Left lung (tissue), 14 donors: ENCODE measurements at places on chromosomes 12 and 14. TPM values are rescaled to one million over a fixed set of nuclear protein-coding genes. Genes with fewer than 3 reads are reported as not detected.
A peak's percentile ranks its signal among the peaks of the same experiment; 100 is the strongest.

GRCh38 chr14:81432219-81432661 lies 32.1 kb upstream of the STON2 start:
- no peak for DNase-seq

- DNase-seq = no peak
These were observed 189.5 kb downstream of the TTC8 start for GRCh38 chr14:89013698-89014568.

DNA sequence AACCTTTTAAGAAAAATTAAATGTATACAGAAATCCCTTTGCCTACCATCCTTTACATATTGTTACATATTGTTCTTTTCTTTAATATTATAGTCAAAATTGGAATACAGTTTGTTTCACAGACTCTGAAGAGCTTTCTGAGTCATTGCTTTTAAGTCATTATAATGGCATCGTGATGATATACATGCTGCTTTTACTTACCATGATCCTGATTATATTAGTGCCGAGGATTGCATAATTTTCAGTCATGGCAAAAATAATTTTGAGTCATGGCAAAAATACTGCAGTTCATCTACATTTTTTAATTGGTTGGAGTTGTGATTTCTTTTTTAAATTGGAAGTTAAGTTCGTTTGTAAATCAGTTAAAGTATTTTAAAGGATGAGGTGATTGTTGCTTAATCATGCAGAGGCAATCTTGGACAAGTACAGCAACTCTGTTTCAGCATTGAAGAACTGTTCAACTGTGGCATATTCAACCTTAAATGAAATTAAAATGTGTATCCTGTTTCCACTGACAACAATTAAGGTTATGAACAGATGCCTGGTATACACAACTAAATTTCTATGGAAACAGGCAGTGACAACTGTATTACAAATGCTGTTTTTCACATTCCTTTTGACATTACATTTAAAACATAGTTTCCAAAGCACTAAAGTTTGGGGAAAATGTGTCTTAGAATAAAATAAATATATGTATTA lies 142.3 kb downstream of the PCNX1 start:
- DNase-seq = no peak

DNA sequence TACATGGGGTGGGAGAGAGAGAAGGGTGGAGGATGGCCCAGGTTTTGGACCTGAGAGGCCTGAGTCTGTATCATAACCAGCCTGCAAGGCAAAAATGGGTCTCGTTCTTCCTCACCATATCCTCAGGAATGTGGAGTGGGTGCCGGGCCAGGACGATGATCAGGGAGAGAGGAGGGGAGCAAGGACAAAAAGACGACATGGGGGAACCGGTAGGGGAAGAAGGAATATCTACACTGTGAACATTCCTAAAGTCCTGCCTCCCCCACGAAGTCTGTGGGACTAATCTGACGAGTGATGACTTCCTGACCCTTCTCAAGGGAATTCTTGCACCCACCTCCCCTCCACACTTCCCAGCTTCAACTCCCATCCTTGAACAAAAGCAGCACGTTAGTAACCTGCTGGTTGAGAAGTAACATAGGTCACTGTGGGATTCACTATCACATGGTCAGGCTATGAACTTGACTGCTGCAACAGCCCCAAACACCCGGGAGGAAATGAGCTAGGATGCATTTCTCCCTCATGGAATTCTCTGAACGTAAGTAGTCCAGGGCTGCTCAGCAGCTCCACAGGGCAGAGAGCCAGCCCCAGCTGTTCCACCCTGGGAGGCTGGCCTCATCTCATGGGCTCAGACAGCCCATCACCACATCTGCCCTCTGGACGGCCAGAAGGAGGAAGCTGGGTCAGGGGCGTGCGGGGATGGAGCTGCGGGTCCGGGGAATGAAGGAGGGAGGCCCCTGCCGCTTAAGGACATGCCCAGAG lies 36.8 kb upstream of the VWF start:
- DNase-seq = no peak

DNA sequence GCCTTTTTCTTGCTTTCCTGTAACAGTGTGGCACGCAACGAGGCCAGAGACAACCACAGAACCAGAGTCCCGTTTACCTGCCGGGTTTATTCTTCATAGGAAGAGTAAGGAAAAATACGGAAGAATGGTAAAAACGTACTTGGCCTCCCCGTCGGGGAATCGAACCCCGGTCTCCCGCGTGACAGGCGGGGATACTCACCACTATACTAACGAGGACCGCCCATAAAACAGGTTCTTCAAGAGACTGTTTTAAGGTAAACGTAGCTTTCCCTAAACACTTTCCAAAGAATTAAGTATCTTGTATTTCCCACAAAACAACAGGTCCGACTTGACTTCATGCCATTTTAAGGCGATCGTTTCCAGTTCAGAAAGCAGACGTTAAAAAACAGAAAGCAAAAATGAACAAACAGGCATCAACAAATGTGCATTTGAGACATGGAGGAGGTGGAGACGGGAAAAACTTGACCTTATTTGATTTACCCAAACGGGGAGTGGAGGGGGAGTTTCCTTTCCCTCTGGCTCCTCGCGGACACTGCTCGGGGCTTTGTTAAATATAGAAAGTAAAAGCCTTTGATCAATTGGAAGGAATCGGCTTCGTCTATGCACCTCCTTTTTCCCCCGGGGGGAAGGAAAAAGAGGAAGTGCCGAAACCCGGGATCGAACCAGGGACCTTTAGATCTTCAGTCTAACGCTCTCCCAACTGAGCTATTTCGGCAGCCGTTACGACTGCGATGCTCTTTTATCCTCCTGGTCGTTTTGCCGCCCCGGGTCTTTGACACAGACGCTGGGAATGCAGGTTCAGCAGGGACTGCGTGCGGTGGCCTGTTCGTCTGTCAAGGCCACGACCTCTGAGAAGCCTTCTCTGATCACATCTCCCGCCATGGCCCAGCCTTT lies 13.0 kb upstream of the UBC start:
- peak; percentile 87 for DNase-seq

GRCh38 chr12:128121424-128121823 lies 145.5 kb upstream of the TMEM132C start:
- DNase-seq = no peak

DNA sequence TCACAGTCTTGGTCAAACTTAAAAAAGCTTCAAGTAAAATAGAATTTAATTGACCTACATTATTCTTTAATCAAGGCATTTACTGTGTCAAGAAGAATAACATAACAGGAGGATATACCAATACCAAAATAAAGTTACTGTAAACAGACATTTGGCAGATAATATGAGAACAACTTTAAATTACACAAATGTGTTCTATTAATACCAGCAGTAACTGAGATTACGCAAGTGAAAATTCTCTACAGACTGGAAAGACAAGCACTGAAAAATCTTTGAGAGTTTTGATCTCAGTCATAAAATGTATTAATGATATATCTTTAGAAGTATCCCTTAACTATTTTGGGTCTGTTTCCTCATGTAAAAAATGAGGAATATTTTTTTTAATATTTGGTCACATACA lies 169.2 kb upstream of the SOX5 start:
- DNase-seq = peak; percentile 32

- no peak for DNase-seq
These were observed 293.2 kb upstream of the FAR2 start for GRCh38 chr12:28855761-28856310.

DNA sequence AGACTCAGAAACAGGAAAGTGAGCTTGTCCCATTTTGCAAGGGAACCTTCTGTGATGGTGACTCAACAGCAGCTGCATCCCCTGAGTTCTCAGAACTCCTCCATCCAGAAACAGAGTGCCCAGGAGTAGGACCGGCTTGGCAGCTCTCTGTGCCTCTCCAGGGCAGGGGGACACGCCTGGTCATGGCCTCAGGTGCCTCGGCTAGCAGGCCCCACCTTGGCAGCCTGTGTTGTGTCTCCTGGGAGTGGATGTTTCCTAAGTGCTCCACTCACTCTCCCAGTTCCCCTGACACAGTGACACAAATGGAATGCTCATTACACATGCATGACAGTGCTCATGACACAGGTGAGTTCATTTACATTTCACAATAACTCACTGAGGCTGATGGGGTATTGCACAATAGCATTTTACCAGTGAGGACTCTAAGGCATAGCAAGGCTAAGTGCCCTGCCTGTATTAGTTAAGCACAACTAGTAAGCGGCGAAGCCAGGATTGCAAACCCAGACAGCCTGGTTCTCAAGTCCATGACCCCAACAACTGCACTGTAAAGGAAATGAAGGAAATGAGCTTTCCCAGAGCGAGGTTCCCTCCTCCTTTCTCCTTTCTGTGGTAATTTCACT lies 47.4 kb downstream of the CALM1 start:
- peak; percentile 86 for DNase-seq

DNA sequence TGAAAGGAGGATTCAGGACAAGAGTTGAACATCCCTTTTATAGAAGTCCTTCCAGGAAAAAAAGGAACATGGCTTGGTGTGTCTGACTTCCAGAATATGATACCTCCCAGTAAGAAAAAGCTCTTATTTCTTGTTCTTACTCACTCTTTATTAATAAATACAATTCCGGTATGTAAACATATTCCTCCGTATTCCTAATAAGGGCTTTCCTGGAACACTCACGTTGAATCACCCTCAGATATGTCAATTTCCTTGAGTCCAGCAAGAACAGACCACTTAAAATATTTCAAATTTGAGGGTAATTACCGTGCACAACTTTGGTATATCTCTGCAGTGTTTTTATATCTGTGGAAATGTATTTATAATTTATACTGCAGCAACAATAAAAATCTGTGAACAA lies 385.6 kb downstream of the SYT1 start:
- DNase-seq = no peak

- no peak for DNase-seq
These were observed 212.1 kb upstream of the ABCD2 start for GRCh38 chr12:39831587-39832315.

DNA sequence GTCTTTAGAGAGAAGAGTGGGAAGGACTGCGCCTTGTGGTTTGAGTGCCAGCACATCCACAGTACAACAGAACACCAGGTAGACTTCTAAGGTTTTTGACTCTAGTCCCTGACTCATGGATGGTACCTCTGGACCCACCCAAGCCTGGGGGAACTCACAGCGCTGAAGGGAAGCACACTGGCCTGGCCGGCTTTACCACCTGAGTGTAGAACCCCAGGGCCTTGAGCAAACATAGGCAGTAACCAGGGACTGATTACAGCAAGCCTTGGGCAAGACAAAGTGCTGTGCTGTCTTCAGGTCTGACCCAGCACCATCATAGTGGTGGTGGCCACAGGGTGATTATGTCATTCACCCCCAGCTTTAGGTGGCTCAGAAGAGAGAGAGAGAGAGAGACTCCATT lies 17.2 kb downstream of the EML5 start:
- no peak for DNase-seq

DNA sequence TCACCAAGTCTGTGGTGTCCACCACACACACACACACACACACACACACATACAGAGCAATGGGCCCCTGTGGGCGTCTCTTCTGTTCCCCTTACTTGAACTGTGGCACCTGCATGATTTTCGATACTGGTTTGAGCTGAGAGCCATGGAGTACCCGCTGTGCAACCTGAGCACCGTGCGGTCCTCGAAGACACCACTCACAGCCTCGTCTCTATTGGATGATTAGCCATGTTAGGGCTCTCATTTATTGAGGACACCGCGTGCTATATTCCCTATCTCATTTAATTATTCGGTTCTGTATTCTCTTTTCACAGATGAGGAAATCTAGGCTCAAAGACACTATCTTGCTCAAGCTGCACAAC lies 623 bp upstream of the C14orf132 start:
- no peak for DNase-seq

- DNase-seq = peak; percentile 13
These were observed 13.3 kb downstream of the DICER1 start for GRCh38 chr14:95143808-95144620.

GRCh38 chr12:132633901-132634300 lies 15.3 kb downstream of the P2RX2 start:
- peak; percentile 25 for DNase-seq

- no peak for DNase-seq
These were observed 216.3 kb upstream of the ATXN7L3B start for GRCh38 chr12:74321381-74321780.

DNA sequence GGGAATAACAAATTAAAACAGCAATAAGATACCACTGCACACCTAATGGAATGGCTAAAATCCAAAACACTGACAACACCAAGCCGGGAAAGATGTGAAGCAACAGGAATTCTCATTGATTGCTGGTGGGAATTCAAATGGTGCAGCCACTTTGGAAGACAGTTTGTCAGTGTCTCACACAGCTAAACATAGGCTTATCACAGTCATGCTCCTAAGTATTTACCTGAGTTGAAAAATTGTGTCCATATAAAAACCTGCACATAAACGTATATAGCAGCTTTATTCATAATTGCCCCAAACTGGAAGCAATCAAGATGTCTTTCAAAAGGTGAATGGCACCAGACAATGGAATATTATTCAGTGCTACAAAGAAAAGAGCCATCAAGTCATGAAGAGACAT lies 21.6 kb downstream of the GNPTAB start:
- no peak for DNase-seq

DNA sequence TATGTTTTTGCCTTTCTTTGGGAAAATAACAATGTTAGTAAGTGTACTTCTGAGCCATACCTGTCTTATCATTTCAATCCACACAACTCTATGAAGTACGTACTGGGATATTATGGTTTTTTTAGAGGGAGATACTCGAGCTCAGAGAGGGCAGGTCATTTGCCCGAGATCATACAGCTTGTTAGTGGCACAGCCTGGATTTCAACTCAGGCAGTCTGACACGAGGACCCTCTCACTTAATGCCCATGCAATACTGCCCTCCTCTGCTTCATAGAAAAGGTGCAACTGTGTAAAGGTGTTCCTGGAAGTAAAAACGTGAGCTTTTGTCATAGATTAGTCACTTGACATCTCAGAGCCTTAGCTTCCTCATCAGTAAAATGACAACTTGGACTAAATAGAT lies 128.0 kb downstream of the NDUFA12 start:
- DNase-seq = peak; percentile 26

DNA sequence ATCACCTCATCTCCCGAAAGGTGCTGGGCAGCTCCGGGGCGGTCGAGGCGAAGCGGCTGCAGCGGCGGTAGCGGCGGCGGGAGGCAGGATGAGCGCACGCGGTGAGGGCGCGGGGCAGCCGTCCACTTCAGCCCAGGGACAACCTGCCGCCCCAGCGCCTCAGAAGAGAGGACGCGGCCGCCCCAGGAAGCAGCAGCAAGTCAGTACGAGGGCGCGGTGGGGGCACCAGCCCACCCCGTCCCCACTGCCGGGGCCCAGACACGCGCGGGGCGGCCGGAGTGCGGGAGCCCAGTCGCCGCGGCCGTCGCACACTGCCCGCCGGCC lies 862 bp downstream of the HMGA2 start:
- DNase-seq = peak; percentile 83

GRCh38 chr14:89491711-89492381 lies 74.8 kb upstream of the FOXN3 start:
- no peak for DNase-seq

- DNase-seq = no peak
These were observed 266.4 kb downstream of the KCNH5 start for GRCh38 chr14:62778852-62779251.

GRCh38 chr12:24496755-24497154 lies 452.1 kb downstream of the BCAT1 start:
- no peak for DNase-seq

Gene NPC2
- 806 TPM for polyA plus RNA-seq

Gene DBX2
- polyA plus RNA-seq = not detected

Gene TGM1
- polyA plus RNA-seq = 4.3 TPM

Gene ZFHX2
- 5.6 TPM for polyA plus RNA-seq

Gene AMDHD1
- polyA plus RNA-seq = 1.1 TPM

Gene CACNA2D4
- 1.8 TPM for polyA plus RNA-seq

Gene KCNA5
- 1.1 TPM for polyA plus RNA-seq

Gene RIMBP2
- polyA plus RNA-seq = 16.1 TPM

Gene RDH12
- polyA plus RNA-seq = 0.32 TPM

Gene ADCY6
- 67.0 TPM for polyA plus RNA-seq

Gene NDRG2
- 131 TPM for polyA plus RNA-seq
